ENCODE measurements at places on chromosomes 16 and 17.

GRCh38 chr17:76654408-76654807, 10.9 kb upstream of the ST6GALNAC1 start:
- no peak for DNase-seq

GRCh38 chr17:47200325-47200664, 8.9 kb upstream of the MYL4 start:
- DNase-seq, result no peak

DNA sequence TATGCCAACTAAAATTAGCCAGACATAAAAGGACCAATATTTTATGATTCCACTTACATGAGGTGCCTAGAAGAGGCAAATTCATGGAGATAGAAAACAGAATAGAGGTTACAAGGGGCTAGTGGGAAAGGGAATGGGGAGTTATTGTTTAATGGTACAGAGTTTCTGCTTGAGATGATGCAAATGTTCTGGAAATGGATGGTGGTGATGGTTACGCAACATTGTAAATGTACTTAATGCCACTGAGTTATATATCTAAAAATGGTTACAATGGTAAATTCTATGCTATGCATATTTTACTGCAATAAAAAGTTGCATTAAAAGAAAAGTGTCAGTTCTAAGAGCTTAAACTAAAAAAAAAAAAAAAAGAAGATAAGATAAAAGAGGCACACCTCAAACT, 17.9 kb downstream of the MT1X start:
- DNase-seq, result no peak

GRCh38 chr17:29124135-29124924, 55.9 kb downstream of the MYO18A start:
- DNase-seq, result peak; percentile 74

GRCh38 chr17:34361478-34362061, 1.5 kb downstream of the CCL1 start:
- DNase-seq, result peak; percentile 45

- DNase-seq, result no peak
These were observed 47.0 kb downstream of the SKAP1 start for GRCh38 chr17:48382989-48383388.

DNA sequence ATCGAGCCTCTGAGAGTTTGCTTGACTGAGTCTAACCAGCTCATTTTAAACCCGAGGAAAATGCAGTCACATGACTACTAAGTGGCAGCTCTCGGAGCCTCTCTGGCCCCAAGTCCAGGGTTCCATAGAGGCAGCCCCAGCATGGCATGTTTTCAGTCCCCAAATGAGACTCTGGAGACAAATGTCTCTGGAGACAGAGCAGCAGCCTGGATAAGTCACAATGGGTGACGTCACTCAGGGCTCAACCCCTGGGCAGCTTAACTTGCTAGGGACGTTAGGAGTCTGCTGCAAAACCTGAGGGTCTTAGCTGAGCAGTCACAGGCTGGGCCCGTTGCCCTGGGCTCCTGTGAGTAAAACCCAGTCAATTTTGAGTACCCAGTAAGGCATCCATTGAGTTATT, 6.9 kb upstream of the STH start:
- no peak for DNase-seq

DNA sequence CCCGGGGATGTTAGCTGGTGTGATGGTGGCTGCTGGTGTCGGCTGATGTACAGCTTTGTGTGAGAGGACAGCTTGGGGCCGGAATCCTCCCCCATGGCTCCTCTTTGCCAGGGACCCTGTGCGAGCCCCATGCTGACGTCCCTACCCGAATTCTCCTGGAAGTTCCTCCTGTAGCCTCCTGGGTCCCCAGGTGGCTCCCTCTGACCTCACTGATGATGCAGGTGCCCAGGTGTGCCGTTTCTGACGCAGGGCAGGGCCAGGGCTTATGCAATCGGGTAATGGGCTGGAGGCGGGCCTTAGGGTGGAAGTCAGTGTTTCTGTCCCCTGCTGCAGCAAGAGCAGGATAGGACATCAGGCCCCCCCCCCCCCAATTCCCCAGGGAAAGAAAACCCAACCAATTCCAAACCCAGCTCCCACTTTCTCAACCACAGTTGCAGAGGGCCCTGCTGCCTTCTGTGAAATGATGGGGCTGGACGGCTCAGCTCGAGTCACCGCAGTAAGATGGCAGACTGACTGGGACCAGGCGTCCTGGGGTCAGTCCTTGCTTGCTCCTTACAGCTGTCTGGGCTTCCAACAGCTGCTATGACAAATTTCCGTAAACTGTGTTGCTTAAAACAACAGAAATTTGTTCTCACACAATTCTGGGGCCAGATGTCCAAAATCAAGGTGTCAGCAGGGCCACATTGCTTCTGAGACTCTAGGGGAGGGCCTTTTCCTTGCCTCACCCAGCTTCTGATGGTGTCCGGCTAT, 139.0 kb upstream of the PLCG2 start:
- no peak for DNase-seq

All from T-helper 2 cell (primary cell).